ENCODE measurements at places on chromosomes 5 and 9.

- DNase-seq = no peak
These were observed 68.2 kb upstream of the RAD23B start for GRCh38 chr9:107214915-107215314.

- no peak for DNase-seq
These were observed 2.5 kb upstream of the CLTA start for GRCh38 chr9:36188212-36188611.

- no peak for DNase-seq
These were observed 189.9 kb upstream of the VCAN start for GRCh38 chr5:83281658-83282057.

DNA sequence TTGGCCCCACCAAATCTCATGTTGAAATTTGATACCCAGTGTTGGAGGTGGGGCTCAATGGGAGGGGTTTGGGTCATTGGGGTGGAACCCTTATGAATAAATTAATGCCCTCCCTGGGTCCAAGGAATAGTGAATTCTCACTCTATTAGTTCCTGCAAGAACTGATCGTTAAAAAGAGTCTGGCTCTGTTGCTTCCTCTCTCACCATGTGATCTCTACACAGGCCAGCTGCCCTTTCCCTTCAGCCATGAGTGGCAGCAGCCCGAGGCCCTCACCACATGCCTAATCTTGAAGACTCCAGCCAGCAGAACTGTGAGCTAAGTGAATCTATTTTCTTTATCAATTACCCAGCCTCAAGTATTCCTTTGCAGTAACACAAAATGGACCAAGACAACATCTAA is 106.0 kb downstream of the CAAP1 start:
- DNase-seq = no peak

DNA sequence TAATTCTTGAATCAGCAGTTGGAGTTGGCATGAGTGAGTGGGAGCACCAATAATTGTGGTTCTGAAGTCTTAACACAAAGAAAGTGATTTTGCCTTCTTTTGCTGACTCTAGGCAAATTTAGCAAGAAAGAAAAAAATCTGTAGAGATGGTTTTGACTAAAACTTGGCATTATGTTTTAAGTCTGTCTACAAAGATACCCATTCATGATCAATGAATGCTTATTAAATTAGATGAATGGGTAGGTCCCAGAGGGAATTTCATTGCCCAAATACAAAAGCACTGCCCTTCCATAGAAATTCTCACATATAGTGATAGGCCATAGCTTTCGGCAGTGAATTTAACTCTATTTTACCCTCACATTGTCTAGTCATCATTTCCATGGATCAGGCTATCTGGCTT is 428.6 kb upstream of the ADAMTSL1 start:
- no peak for DNase-seq

- DNase-seq = no peak
These were observed 33.9 kb upstream of the TRIO start for GRCh38 chr5:14109041-14109747.

GRCh38 chr5:170152767-170153166 is 47.1 kb downstream of the FOXI1 start:
- DNase-seq = no peak

- DNase-seq = no peak
These were observed 19.4 kb downstream of the POLR3G start for GRCh38 chr5:90494043-90494442.

GRCh38 chr5:177336112-177336511 is 15.4 kb downstream of the LMAN2 start:
- no peak for DNase-seq

Measured in left kidney (tissue), 8 donors.